ENCODE measurements at places on chromosomes 16 and 17.

DNA sequence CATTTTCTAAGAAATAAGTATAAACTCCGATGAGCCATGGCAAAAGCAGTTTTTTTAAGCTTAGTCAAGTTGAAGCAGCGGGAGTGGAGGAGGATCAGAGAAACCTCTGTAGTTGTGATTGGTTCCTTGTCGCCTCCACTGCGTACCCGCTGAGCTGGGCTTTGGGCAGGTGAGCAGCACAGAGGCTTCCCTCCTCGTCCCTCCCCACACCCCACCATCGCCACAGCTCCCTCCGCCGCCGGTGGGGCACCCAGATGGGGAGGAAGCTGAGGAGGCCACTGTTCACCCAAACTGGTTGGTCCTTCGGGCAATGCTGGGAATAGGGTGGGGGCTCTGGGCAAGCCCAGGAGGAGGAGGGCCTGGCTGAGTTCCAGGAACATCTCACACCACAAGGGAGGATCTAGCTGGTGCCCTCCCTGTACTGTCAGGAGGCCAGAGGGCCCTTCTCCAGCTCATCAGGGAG lies 5.2 kb upstream of the MRPL38 start:
- no peak for DNase-seq

DNA sequence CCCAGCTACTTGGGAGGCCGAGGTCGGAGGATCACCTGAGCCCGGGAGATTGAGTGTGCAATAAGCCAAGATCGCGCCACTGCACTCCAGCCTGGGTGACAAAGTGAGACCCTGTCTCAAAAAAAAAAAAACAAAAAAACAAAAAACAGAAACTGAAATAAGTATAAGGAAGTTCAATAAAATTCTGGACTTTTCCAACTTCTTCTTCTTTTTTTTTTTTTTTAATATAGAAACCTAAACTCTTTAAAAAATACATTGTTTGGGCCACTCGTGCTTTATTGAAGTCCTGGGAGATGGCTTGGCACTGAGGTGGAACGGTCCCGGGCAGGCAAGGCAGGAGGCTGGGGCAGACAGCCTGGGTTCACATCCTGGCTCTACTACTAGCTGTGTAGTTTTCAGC lies 36.8 kb downstream of the KATNIP start:
- no peak for DNase-seq

DNA sequence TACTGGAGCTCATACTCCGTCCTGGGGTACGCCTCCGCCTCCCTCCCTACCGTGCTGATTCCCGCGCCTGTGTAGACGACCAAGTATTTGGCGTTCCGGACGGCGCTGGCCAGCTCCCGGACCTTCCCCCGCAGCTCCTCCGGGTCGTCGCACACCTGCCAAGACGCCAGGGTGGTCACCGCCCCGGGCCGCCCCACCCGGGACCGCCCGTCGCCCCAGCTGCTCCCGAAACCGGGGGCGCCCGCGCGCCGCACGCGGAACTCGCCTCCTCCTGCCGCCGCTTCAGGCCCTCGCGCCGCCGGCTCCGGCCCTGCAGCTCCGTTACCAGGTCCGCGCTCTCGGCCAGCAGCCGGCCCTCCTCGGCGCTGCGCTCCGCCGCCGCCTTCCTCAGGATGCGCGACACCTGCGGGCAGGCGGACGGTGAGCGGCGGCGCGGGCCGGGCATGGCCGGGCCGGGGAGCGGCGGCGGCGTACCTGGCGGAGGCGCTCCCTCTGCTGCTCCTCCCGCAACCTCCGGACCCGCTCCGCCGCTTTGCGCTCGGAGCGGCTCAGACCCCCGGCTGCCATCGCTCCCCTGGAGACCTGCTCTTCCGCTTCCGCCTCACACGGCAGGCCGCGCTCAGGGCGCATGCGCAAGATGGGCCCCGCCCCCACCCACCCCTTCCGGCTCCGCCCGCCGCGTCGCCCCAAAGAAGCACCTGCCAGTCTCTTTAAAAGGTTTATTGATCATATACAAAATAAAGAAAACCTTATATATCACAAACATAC lies at the start of gene SIRT7:
SIRT7 (minus strand) TSS at position 612 of the 768 bp plus-strand sequence; CDS start at position 567, 45 bp downstream.
- DNase-seq: peak; percentile 74

- DNase-seq: peak; percentile 42
Observed at GRCh38 chr16:31477220-31478216, 5.4 kb upstream of the SLC5A2 start.

- DNase-seq: no peak
Observed at GRCh38 chr16:4752351-4753100, 14.4 kb downstream of the ZNF500 start.

DNA sequence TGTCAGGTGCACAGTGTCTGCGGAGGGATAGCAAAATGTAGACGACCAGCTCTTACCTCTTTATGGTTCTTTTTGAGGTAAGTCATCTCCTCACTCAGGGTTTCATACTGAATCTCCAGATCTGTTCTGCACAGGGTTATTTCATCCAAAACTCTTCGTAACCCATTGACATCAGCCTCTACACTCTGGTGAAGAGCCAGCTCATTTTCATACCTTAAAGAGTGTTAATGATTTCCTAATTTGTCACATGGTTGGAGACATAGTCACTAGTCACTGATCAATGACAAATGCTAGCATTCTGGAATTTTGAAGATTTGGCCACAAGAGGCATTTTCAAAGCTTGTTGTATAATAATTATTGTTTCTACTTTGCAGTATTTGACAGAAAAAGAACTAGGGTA lies 1.3 kb downstream of the KRT25 start:
- DNase-seq: no peak

DNA sequence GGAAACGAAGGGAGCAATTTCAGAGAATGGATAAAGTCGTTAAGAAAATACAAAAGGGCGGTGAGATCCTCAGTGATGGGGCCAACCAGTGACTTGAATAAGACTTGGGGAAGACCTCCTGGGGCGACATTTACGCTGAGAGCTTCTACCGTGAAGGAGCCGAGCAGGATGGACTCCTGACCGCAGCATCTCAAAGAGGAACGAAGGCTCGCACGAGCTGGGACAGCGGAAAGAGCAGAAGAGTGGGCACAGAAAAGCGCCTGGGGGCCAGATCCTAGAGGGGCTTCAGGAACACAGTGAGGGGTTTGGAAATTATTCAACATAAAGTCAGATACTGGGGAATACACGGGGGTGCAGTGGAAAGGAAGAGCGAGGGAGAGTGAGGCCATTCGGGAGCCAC lies 17.5 kb downstream of the ZNF750 start:
- DNase-seq: no peak

DNA sequence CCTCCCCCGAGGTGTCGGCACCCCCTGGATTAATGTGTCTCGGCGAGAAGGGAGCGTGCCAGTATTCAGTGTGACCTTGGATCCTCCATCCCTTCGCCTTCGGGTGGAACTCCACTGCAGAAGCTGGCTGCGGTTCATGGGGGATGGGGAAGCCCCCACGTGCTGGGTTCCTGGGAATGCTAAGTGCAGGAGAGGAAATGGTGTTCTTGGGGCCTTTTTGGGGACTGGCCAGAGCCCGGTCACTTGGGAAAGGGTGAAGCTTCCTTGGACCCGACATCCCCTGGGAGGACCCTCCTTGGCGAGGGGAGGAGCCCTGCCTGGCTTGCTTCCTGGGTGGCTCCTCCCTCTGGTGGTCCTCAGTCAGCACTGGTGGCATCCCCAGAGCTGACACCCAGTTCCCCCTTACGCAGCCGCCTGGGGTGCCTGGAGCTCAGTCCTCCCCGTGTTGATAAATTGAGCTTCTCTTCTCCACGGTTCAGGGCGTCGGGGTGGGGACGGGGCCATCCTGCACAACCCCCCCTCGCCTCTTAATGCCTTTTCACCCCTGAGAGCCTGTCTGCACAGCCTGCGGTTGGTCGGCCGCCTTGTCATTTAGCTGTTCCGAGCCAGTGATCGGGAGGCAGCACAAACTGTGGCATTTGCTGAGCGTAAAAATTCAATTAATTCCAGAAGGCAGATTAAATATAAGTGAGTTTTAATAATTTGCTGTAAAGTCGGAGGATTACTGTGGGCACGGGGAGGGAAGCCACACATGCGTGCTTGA lies 30.7 kb upstream of the GSE1 start:
- DNase-seq: no peak
